LHCN-M2 (cell line): ENCODE measurements at places on chromosomes 1 and 21. TPM values are rescaled to one million over a fixed set of nuclear protein-coding genes. Genes with fewer than 3 reads are reported as not detected.

DNA sequence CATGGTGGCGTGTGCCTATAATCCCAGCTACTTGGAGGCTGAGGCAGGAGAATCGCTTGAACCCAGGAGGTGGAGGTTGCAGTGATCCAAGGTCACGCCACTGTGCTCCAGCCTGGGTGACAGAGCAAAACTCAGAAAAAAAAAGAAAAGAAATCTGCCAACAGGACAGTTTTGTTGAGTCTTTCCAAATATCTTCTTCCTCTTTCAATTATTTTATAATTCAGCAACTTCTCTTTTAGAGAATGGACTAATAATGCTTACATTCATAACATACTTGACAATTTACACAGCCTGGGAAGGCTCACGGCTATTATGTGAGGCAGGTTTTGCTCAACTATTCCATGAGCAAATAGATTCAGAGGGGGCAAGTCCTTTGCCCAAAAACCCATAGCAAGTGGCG is 18.1 kb downstream of the CNR2 start:
- DNase-seq = no peak

- no peak for DNase-seq
These were observed 21.9 kb upstream of the MNDA start for GRCh38 chr1:158809256-158809655.

GRCh38 chr1:209853676-209854075 is 25.9 kb downstream of the UTP25 start:
- no peak for DNase-seq

NR1I3 gene
- not detected in 2 replicates for total RNA-seq

GRCh38 chr1:24233684-24234600 is 46.9 kb upstream of the IFNLR1 start:
- no peak for DNase-seq

- DNase-seq = no peak
These were observed 115.8 kb upstream of the SPAG17 start for GRCh38 chr1:118300808-118301207.

REG4 gene
- not detected in 2 replicates for total RNA-seq

DNA sequence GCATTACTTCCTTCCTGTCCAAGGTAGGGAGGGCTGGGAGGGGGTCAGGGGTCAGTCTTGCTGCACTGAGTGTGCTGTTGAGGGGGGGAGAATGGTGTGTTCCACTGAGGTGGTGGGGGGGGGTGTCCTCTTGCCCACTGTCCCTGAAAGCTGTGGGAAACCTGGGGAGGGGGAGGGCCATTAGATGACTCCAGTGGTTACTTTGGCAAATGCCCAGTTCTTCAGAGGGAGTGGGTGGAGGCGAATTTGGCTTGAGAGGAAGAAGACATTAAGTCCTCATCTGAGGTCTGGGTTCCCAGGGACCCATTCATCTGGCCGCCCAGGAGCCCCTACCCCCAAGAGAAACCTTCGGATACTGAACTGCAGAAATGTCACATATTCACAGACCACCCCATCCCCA is 36.2 kb downstream of the MEF2D start:
- DNase-seq = no peak
